ENCODE measurements at places on chromosomes 4 and X. TPM values are rescaled to one million over a fixed set of nuclear protein-coding genes. Genes with fewer than 3 reads are reported as not detected.

Gene SUPT20HL1
- not detected for total RNA-seq

Gene CWH43
- 0.08 TPM for total RNA-seq

Gene ESX1
- not detected for total RNA-seq

Gene IQSEC2
- total RNA-seq, result 1.0 TPM

Gene NAA11
- total RNA-seq, result not detected

Gene KLHL34
- not detected for total RNA-seq

Gene TGIF2LX
- total RNA-seq, result not detected

DNA sequence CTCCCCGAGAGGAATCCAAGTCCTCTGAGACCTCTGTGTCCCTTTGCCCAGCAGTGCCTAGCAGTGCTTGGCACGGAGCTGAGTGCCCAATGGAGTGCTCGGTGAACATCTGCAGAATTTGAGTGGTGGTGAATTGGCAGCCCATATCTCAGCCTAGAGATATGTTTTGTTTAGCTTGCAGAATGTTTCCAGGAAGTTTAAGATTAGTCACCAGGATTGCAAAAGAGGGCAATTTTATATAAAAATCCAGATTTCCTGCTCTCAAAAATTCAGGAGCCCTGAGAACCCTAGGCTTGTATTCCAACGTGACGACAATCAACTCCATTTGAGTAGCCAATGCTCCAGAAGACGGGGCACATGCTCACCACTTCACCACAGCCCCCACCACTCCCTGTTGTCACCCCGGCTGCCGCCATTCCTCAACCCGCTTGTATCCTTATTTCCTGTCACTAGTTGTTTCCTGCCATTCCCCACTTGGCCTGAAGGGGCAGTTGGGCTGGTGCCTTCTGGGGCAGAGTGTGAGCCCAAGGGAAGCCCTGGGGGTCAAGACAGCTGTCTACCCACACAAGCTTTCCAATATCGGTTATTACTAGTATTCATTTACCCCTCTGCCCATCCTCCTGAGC lies 116.9 kb downstream of the EFNB1 start:
- no peak overlapping the region for H3K27ac ChIP-seq
- DNase-seq, result no peak
- no peaks in the 10 kb centered on the region for H3K36me3 ChIP-seq
- no peaks in the 10 kb centered on the region for H3K4me1 ChIP-seq
- no peaks in the 10 kb centered on the region for H3K27me3 ChIP-seq
- no peak overlapping the region for H3K4me3 ChIP-seq

GRCh38 chr4:112361181-112361791 lies 64.1 kb downstream of the ALPK1 start:
- no peaks in the 10 kb centered on the region for H3K36me3 ChIP-seq
- no peak overlapping the region for H3K27ac ChIP-seq
- no peak overlapping the region for H3K4me3 ChIP-seq

GRCh38 chr4:155408796-155409195 lies 32.0 kb upstream of the MAP9 start:
- no peaks in the 10 kb centered on the region for H3K27me3 ChIP-seq
- H3K4me3 ChIP-seq, result no peak overlapping the region
- H3K4me1 ChIP-seq, result no peaks in the 10 kb centered on the region
- no peak overlapping the region for H3K27ac ChIP-seq
- DNase-seq, result no peak
- H3K36me3 ChIP-seq, result no peaks in the 10 kb centered on the region

DNA sequence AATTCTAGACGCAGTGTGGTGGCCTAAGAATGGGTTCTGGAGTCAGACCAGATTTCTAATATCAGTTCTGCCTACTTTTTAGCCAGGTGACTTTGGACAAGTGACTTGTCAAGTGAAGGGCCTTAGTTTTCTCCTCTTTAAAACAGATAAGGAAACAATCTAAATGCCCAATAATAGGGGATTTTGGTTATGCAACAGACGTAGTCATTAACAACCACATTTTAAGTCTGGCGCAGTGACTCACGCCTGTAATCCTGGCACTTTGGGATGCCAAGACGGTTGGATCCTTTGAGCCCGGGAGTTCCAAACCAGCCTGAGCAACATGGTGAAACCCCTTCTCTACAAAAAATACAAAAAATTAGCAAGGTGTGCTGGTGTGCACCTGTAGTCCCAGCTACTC lies 2.1 kb upstream of the ZMYM3 start:
- no peak for DNase-seq
- H3K36me3 ChIP-seq, result no peaks in the 10 kb centered on the region
- no peak overlapping the region for H3K4me3 ChIP-seq

DNA sequence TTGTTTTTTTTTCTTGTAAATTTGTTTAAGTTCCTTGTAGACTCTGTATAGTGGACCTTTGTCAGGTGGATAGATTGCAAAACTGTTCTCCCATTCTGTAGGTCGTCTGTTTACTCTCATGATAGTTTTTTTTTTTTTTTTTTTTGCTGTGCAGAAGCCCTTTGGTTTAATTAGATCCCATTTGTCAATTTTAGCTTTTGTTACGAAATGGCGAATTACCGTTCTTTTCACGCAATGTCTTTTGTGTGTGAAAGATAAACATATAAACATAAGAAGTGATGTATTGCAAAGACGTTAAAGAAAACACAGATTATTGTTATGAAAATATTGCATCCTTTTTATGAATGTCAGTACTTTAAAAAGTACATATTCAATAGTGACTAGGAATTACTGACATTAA lies 34.5 kb downstream of the MAGEA10 start:
- H3K27me3 ChIP-seq, result no peaks in the 10 kb centered on the region
- H3K27ac ChIP-seq, result no peak overlapping the region
- H3K4me3 ChIP-seq, result no peak overlapping the region
- no peaks in the 10 kb centered on the region for H3K36me3 ChIP-seq
- no peaks in the 10 kb centered on the region for H3K4me1 ChIP-seq

DNA sequence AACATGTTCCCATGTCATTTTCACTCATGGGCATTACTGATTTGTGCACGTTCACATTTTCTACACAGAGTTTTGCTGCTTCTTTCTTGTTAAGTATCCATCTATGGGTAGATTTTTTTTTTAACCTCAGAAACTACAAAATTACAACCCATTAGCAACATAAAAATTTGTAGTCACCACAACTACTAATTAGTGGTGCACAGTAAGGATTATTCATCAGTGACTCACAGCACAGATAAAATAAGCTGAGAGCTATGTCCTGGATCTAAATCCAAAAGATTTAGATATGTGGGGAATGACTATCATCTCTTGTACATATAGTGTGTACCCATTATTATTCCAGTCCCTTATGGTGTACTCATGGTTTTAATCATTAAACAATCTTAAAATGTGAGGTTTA lies 19.7 kb upstream of the AMELX start:
- no peak overlapping the region for H3K4me3 ChIP-seq
- no peak overlapping the region for H3K27ac ChIP-seq
- no peaks in the 10 kb centered on the region for H3K36me3 ChIP-seq

GRCh38 chr4:17115583-17115982 lies 217.1 kb upstream of the LDB2 start:
- H3K4me1 ChIP-seq, result no peaks in the 10 kb centered on the region
- no peaks in the 10 kb centered on the region for H3K27me3 ChIP-seq
- H3K4me3 ChIP-seq, result no peak overlapping the region
- no peak overlapping the region for H3K27ac ChIP-seq

DNA sequence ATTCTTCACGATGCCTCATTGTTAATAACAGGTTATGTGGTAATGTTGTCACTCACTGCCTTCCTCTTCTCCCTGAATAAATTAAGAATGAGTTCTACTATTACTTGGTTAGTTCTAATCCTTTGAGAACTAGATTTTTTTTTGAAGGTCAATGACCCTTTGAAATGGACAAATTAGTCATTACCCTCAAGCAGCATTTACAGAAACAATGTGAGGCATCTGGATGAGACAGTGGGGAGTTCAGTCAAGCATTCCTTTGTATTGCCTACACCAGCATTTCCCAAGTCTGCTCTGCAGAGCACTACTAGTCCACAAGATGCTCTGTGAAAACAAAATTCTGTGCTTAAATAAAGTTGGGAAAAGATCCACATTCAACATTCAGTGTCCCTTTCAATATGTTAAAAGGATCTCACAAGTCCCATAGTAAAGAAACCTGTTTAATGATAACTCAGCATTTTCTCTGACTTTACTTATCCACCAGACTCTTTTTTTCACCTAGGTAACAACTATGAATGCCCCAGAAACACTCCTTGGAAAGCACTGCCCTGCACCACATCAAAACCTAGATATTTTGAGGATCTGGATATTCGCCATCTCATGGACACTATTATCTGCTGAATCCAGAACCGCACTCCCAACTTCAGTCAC lies 60.6 kb downstream of the CHRDL1 start:
- no peaks in the 10 kb centered on the region for H3K27me3 ChIP-seq
- no peaks in the 10 kb centered on the region for H3K36me3 ChIP-seq
- H3K4me1 ChIP-seq, result no peaks in the 10 kb centered on the region
- no peak overlapping the region for H3K4me3 ChIP-seq

DNA sequence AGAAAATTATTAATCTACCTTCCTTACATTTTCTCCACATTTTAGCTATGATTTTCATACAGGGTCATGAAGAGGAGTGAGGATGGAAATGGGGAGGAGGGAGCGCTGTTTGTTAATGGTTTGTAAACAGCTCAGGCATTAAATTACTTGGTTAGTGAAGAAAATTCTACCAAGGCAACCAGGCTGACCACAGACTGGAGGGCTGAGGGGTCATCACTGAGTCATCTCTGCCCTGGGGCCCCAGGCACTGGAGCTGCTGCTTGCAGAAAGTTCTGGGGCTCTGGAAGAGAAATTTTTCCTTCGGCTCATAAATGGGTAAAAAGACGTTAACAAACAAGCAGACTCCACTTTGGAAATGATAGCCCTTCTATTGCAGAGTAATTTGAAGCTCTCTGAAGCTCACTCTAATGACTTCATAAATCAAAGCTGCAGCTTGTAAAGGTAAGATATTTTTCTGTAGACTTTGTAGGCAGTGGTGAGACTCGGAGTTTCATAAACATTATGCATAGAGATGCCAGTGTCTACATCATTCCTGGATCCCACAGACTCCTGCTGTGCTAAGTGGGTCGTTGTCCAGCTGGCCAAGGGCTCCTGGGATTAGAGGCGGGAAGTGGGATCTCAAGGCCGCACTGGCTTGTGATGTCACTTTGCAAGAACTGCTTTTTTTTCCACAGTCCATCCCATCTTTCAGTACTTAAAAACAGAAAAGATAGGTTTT lies 159.6 kb downstream of the PTTG2 start:
- H3K4me1 ChIP-seq, result no peaks in the 10 kb centered on the region
- H3K27me3 ChIP-seq, result no peaks in the 10 kb centered on the region
- no peak for DNase-seq
- H3K36me3 ChIP-seq, result peaks cover 29% of the 10 kb centered on the region

DNA sequence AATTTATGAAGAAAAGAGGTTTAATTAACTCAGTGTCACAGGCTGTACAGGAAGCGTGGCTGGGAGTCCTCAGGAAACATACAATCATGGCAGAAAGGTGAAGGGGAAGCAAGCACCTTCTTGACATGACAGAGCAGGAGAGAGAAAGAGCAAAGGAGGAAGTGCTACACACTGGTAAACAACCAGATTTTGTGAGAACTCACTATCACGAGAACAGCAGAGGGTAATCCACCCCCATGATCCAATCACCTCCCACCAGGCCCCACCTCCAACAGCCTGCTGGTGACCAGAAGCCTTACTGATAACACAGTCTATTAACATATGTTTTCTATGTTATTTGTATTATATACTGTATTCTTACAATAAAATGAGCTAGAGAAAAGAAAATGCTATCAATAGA lies 254.8 kb downstream of the PCDH10 start:
- no peaks in the 10 kb centered on the region for H3K27me3 ChIP-seq
- no peak for DNase-seq
- H3K4me3 ChIP-seq, result no peak overlapping the region
- H3K36me3 ChIP-seq, result no peaks in the 10 kb centered on the region

GRCh38 chrX:41512394-41512793 lies 65.3 kb downstream of the NYX start:
- DNase-seq, result no peak
- no peaks in the 10 kb centered on the region for H3K27me3 ChIP-seq
- no peaks in the 10 kb centered on the region for H3K4me1 ChIP-seq

GRCh38 chr4:152943672-152944071 lies 7.5 kb downstream of the FHDC1 start:
- no peak for DNase-seq
- no peak overlapping the region for H3K4me3 ChIP-seq
- H3K27me3 ChIP-seq, result no peaks in the 10 kb centered on the region
- no peaks in the 10 kb centered on the region for H3K4me1 ChIP-seq

DNA sequence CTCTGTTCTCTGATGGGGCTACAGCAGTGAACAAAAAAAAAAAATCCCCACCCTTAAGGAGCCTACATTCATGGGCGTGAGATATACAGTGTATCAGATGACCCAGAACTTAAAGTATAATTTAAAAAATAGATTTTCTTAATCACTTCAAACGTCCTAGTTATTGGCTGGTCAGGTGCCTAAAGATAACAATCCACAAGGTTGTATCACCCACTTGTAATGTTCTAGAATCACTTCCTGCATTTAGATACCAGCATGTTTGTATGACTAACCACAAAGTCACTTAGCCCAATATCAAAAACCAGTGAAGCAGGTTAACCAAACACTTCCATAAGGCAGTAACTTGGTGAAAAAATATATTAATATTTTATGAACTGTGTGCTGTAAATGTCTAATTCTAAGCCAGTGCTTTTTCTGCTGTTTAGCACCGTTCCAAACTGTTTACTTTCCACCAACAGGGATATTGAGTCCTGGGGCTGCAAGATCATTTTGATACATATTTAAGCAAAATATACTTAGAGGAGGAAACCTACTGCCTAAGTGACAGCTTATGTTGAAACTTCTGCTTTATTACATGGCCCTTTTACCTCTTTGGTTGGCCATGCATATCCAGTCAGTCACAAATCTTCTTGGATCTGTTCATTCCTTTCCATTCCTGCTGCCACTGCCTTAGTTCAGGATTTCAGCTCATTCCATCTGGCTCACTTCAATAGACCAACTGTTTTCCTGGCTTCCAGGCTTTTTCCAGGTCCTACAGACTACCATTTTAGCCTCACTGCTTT lies 43.3 kb downstream of the CD40LG start:
- H3K4me3 ChIP-seq, result no peak overlapping the region
- H3K27ac ChIP-seq, result no peak overlapping the region
- H3K4me1 ChIP-seq, result no peaks in the 10 kb centered on the region
- H3K36me3 ChIP-seq, result no peaks in the 10 kb centered on the region
- no peak for DNase-seq
- no peaks in the 10 kb centered on the region for H3K27me3 ChIP-seq

- no peak overlapping the region for H3K27ac ChIP-seq
- no peaks in the 10 kb centered on the region for H3K27me3 ChIP-seq
- DNase-seq, result no peak
- no peaks in the 10 kb centered on the region for H3K36me3 ChIP-seq
- H3K4me3 ChIP-seq, result no peak overlapping the region
Observed at GRCh38 chr4:16334601-16335000, 108.3 kb upstream of the TAPT1 start.

- no peaks in the 10 kb centered on the region for H3K27me3 ChIP-seq
- H3K4me3 ChIP-seq, result no peak overlapping the region
- no peaks in the 10 kb centered on the region for H3K36me3 ChIP-seq
- H3K4me1 ChIP-seq, result peaks cover 26% of the 10 kb centered on the region
- H3K27ac ChIP-seq, result peak overlapping the region; percentile 79
Observed at GRCh38 chr4:71785959-71786358, 2.1 kb upstream of the GC start.

DNA sequence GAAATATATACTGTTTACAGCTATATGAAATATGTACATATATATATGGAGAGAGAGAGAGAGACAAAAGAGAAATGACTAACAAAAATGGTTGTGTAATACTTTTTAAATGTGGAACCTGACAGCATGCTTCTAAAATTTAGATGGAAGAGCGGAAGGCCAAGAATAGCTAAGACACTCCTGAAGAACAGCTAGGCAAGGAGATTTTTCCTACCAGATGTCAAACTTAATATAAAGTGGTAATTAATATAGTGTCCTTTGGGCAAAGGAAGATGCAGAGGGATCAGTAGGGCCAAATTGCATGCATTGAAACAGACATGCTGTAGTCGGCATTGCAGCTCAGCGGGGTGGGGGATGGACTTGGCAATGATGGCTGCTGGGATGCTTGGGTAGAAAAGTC lies 45.2 kb downstream of the ADD1 start:
- H3K4me1 ChIP-seq, result no peaks in the 10 kb centered on the region
- H3K36me3 ChIP-seq, result peaks cover 27% of the 10 kb centered on the region
- no peak overlapping the region for H3K27ac ChIP-seq
- H3K27me3 ChIP-seq, result no peaks in the 10 kb centered on the region
